MV-4-11 (cell line): ENCODE measurements at places on chromosomes 16 and 17.
A peak's percentile ranks its signal among the peaks of the same experiment; 100 is the strongest.

DNA sequence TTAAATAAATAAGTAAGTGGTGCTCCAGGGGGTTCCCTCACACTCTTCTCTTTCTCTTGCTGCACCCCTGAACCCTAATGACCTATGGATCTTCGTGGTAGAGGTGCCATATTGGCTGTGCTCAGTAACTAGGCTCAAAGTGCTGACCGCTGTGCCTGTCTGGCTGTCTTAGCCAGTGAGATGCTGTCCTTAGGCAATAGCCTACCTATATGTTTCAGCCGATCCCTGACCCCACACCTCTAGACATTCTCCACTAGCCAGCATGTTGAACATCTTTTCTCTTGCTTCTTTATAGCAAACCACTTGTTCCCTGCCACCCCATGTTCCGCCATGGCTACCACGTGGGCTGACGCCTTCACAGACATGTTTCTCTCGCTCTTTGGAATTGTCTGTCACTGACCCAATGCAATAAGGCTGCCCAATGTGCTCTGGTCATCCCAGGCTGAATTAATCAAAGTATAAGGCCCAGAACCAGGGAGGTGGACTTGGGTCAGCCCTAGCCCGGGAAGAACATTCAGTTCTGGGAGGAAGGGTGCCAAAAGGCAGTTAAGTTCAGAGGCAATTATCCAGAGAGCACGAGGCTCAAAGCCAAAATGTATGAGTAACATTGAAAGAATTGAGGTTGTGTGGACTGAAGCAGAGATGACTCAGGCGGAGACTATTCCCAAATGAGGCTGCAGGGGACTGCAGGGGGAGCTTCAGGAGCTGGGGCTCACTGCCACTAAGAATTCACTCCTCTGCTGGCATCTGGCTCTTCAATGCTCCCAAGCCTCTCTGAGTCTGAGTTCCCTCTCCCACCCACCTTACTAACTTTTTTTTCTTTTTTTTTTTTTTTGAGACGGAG, 28.7 kb upstream of the TNRC6A start:
- no peak for DNase-seq

DNA sequence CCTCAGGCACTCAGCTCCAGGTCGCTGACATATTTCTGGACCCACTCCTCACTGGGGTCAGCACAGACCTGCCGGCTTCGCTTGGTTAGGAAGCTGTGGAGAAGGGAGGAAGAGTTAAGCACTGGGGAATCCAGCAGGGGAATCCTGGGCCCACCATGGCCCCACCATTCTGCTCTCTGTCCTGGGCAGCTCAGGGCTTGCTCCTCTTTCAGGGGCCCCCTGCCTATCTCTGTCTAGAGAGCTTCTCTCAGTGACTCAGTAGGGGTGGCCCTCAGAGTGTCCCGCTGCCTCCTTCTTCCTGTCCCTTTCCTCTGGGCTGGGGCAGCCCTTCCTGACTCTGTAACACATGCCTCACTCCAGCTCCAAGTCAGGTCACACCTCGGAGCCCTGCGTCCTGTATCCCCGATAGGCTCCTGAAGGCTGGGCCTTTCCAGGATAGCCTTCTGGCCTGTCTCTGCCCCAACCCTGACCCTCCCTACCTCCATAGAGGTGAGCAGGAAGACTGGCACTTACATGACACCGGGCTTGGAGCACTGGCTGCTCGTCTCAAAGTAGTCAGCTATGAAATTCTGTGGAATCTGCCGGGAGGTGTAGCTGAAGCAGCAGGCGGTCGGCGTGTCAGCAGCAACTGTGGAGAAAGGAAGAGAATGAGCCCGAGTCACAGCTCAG, 1.1 kb downstream of the CCL3 start:
- no peak for DNase-seq

DNA sequence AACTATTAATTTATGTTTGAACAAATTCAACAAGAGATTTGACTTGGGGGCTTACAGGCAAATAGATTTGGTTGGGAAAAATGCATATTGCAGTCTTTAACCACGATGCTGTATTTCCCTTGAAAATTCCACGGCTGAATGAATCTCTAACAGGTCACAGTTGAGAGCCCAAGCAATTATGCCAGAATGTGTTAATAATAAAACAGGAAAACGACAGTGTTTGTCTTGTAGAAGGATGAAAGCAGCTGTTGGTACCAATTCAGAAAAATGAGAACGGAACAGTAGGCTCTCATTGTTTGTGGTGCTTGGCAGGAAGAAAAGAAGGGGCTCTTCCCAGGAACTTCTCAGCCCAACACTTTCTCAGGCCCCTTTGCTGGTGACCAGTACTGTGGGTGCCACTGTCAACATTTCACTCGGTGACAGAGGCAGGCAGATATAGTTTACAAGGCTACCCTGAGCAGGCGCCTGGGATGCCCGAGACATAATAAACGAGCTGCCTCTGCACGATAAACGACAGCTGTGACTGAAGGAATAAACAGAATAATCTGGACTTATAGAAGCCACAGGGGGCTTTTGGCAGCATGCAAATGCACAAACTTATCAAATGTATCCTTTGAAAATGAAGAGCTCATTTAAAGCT, 387.1 kb downstream of the HS3ST4 start:
- DNase-seq, result no peak

GRCh38 chr17:47934856-47935255, 6.5 kb upstream of the PNPO start:
- peak; percentile 12 for DNase-seq

DNA sequence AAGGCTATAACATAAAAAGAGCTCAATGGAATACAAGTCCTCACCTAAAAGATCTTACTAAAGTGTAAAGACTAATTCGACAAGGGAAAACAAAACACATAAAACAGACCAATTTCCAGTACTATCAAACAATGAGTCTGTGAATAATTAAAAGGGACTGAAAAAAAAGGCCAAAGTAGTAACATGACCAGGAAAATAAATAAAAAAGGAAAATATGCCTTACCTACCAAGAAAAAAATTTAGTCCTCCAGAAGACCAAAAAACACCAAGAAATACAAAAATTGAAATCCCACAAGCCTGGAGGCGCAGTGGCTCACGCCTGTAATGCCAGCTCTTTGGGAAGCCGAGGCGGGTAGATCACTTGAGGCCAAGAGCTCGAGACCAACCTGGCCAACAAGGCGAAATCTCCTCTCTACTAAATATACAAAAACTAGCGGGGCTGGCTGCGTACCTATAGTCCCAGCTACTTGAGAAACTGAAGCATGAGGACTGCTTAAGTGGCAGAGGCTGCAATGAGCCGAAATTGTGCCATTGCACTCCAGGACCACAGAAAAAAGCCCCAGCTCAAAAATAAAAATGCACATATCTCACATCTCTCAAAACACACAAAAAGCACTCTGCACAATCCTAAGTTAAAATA, 60.8 kb downstream of the TEX14 start:
- no peak for DNase-seq

DNA sequence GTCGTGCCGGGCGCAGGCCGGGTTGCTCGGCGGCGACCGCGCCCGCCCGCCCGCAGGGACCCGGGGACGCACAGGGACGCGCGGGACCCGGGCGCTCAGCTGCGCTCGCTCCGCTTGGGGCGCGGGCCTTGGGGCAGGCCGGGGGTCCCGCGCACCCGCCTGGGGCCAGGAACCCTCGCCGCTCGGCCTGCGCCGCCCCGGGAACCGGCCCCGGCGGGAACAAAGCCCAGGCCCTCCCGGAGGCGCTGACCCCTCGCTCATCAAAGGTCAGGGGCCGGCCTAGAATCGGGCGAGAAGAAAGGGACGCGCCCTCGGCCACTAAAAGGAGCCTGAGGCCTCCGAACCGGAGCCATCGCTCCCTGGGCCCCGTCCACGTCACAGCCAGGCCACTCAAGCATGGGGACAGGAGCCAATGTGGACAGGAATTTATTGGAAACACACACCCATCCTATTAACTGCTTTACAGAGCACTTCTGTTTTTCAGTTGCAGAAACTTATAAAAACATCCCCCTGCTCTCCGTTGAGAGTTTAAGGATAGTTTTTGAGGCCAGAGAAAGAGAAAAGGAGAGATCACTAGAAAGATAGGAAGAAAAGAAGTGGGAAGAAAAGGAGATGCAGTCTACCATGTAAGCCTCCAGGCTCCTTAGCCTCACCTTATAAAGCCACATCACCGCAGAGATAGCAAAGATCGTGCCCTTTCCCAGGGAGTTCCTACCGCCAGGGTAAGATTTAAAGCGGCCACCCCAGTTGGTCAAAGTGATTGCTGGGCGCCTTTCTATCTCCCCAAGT, 558 bp upstream of the ZFHX3 start:
- no peak for DNase-seq

DNA sequence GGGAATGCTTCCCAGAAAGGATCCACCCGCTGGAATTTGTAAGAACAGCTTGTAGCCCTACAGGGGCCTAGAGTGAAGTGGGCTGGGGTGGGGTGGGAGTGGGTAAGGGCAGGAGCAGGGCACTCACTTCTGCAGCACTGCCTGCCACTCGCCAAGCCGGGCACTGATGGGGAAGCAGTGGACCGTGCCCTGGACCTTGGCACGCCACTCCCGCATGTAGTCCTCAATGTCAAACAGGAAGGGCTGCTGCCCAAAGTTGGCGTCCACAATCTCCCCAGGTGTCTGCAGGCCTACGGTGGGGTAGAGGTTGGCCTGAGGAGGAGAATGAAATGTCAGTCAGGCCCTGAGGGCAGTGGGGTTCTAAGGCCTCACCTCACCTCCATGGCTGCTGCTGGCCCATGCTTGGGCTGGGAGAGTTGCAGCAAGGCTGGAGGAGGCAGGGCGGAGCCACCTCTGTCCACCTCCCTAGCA, 15.7 kb upstream of the GFOD2 start:
- no peak for DNase-seq

- peak; percentile 3 for DNase-seq
Observed at GRCh38 chr17:31579265-31579664, 187.8 kb downstream of the RAB11FIP4 start.

DNA sequence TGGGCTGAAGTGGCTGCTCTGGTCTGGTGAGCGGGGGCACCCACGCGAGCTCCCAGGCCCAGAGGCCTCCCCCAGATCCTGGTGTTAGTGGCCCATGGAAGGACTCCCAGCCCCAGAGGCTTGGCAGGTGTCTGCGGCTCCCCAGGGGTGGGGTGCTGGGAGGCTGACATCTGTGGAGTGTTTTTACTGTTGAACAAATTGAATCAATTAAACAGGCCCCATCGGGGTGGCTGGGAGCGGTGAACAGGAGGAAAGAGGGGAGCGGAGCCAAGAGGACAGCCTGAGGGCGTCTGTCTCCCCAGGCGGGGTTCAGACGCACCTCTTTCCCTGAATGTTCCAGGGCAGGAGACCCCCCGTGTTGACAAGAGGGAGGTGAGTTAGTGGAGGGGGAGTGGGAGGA, 29.9 kb downstream of the ACTG1 start:
- no peak for DNase-seq

- DNase-seq, result no peak
Observed at GRCh38 chr17:48492401-48493298, 38.2 kb downstream of the HOXB1 start.

DNA sequence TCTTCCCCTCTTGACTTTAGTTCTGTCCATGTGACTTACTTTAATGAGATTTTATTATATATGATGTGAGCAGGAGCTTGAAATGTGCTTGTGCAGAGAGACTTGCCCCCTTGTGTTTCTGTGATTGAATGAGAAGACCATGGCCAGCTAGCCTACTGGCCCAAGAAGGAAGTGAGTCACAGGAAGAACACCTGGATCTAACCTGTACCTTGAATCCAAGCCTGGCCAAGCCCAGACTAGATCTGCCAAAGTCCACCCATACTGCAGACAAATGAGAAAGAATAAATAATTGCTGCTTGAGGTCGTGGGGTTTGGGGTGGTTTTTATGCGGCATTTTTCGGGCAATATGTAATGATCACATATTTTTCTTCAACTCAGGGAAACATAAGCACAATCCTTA, 9.6 kb downstream of the ABCA10 start:
- DNase-seq, result no peak

DNA sequence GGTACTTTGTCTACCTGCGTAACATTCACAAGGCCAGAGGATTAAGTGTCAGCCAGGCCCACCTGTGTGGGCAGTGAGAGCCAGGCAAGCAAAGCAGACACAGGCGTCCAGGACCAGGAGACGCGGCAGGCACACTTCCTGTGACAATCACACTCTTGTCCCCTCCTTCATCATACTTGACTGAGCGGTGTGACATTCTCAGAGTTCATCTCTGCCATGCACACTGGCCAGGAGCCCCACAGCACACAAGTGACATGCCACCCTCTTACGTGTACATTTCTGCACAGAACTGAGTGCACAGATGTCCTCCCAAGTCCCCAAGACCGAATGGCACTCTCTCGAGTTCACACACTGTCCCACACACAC, 8.7 kb downstream of the PPP1R9B start:
- DNase-seq, result no peak

GRCh38 chr16:69378760-69379159, 7.0 kb downstream of the TERF2 start:
- DNase-seq, result no peak

DNA sequence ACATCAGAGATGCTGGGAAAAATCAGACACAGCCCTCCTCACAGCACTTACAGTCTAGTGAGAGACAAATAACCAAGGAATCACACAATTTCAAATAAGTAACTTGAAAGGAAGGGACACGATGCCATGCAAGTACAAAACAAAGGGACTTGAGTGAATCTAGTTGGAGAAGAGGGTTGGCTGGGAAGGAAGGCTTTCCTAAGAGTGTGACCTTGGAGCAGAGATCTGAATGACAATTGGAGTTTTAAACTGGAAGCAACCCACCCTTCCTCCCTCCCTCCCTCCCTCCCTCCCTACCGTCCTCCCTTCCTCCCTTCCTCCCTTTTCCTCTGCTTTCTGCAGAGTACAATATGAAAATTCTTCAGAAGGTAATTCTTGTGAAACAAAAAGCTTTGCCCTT, 31.1 kb downstream of the ADAMTS18 start:
- no peak for DNase-seq

GRCh38 chr17:4643676-4644075, 2.2 kb upstream of the ALOX15 start:
- DNase-seq, result no peak

DNA sequence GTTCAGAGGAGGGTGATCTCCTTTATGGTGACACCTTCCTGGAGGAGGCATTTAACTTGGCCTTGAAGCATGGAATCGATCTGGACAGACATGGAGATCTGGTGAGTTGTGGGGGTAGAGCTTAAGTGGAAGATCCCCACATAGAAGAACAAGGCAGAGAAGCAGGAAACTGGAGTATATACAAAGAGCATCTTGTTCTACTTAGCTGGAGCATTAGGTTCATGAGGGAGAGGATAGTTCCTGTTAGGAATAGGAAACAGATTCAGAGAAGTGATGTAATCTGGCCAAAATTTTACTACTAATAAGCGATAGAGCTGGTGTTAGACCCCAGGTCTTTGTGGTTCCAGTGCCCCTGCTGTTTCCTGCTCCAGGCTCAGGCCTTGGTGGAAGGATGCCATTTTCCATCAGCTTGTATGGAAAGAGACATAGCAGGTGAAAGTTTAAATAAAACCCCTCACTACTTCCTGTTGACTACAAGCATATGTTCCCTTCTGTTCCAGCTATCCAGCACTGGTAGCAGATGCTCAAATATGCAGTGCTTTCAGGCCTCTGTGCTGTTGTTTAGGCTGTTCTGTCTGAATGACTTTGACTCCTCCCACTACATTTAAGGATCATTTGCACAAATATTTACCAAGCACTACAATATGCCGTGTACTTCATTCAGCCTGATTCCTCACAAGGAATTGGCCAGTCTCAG, 9.4 kb downstream of the RPAIN start:
- no peak for DNase-seq
